ENCODE measurements at places on chromosomes 3 and 15.
A peak's percentile ranks its signal among the peaks of the same experiment; 100 is the strongest.

- no peak for DNase-seq
Observed at GRCh38 chr3:161083131-161083530, 22.0 kb downstream of the B3GALNT1 start.

DNA sequence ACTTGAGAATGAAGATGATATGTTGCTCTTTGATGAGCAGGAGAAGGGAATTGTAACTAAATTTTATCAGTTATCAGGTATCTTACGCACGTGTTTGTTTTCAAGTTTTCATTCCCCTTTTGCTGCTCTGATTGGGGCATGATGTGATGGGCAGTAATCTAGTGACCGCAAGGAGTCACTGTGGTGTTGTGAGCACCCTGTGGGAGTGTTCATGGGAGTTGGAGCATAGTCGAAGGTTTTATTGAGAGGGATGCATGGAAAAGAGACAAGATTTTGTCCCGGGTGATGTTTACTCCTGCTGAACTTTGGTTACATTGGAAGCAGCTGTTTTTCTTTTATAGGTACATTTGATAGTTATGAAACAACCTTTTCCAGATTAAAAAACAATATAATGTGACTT is 2.1 kb downstream of the FAN1 start:
- no peak for DNase-seq

GRCh38 chr15:65374821-65375401 is 2.9 kb downstream of the IGDCC3 start:
- DNase-seq, result peak; percentile 7

DNA sequence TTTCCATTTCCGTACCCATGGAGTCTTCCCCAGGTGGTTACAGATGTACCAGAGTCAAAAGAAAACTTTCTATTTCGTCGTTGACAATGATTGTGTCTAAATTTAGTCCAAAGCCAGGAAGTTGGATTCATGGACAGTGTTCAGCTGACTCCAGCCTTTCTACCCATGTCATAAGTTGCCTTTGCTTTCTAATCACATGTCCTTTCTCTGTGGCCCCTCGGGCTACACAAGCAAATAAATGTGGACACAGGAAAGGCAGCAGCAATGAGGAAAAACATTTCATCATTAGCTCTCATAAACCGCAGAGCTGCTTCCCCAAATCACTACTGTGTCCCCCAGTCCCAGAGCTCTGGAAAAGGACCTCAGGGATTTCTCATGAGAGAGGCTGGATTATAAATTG is 82.0 kb downstream of the USF3 start:
- DNase-seq, result no peak

GRCh38 chr15:27694506-27695087 is 404.5 kb downstream of the OCA2 start:
- no peak for DNase-seq

All from left hindlimb (tissue), 1 donor.